ENCODE measurements at places on chromosomes 4 and X.

- no peak for DNase-seq
These were observed 11.4 kb downstream of the IL9R start for GRCh38 chrX:156008915-156009314.

DNA sequence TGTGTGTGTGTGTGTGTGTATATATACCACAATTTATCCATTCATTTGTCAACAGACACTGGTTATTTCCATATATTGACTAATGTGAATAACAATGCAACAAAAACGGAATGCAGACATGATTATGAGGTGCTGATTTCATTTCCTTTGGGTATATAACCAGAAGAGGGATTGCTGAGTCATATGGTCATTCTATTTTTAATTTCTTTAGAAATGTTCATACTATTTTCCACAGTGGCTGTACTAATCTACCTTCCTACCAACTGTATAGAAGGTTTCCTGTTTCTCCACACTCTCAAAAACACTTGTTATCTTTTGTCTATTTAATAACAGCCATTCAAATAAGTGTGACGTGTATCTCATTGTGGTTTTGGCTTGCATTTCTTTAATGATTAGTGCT lies 269.9 kb downstream of the OPHN1 start:
- DNase-seq: no peak

DNA sequence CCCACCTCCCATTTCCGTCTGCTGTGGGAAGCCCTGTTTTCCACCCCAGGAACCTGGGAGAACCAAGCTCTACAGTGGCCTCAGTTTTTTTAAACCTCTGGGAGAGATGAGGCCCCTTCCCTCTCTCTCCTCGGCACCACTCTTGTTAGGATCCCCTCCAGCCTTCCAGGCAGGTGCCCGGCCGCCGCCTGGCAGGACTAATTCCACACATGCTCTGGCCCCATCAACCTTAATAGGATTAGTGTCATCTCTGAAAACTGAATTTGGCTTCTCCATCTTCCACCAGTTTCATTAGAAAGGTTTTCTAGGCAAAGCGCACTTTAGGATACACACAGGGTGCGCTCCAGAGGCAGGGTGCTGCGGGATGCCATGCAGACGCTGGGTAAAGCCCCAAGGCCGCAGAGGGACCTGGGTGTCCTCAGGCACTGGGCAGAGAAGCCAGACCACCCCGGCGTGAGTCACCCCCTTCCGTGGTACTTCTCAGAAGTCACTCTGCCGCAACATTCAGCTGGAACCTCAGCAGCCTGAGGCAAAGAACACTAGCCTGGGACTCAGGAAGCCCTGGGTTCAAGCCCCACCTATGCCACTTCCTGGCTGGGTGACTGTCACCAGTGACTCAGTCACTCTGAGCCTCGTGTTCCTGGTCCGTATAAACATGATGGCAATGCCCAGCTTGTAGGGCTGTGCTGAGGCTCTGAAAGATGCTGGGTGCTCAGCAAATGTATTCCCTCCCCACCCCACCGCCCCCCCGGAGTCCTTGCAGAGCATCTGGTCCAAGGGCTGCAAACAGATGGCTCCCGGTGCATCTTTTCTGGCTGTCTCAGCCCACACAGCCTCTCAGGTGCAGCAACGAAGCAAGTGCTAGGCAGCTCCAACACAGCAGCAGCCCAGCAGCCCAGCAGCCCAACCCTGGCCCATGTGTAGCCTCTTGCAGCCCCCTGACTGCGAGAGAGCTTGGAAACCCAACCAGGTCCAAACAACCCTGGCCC lies 29.1 kb downstream of the PPP2R2C start:
- DNase-seq: no peak

DNA sequence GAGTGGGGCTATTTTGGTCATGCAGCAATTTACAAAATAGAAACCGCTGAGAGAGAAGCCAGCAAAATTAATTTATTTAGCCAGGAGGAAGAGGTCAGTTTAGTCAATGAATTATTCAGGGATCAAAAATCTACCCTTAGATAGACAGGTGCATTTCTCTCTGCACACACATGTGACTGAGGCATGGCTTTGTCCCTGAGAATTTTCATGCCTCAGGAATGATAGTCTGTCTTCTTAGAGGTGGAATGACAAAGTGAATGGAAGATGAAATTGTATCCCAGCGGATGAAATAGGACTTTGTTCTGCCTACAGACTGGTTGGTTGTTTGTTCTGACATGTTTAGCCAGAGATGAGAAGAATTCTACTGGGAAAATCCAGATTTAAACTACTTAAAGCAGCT lies 46.0 kb downstream of the ANKRD50 start:
- no peak for DNase-seq

GRCh38 chr4:65737672-65738071 lies 67.4 kb upstream of the EPHA5 start:
- no peak for DNase-seq

DNA sequence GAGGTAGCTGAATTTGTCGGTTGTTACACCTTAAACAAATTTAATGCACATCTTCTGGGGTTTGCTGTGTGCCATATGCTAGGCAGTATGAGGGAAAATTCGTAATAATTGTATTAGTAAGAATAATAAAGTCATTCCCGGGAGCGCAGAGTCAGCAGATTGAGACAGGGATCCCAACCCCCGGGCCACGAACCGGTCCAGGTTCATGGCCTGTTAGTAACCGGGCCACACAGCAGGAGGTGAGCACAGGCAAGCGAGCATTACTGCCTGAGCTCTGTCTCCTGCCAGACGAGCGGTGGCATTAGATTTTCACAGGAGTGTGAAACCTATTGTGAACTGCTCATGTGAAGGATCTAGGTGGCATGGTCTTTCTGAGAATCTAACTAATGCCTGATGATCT lies 114.9 kb downstream of the PCDH7 start:
- no peak for DNase-seq

- no peak for DNase-seq
These were observed 84.0 kb upstream of the ATP6AP2 start for GRCh38 chrX:40496728-40497127.

DNA sequence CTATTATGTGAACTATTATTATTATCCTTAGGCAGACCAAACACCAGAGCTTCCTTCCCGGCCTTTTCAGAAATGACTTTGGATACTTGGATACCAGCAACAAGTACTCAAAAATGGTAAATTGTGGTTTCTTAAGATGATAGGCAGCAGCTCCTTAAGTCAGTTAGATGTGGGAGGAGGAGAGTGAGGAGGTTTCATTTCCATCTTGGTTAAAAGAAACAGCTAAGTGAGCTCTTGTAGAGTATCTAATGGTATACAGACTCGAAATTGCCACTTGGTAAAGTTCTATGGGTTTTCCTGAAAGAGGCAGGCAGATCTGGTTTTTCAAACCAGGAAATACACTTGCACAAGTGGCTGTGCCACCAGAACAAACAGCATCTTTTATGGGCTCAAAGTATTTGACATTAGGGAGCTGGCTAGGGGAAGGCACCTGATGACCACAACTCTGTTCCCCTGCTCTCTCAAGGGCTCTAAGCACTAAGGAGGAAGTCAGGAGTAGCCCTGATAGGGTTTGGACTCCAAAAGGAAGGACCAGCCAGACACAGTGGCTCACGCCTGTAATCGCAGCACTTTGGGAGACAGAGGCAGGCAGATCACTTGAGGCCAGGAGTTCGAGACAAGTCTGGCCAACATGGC lies 130.9 kb downstream of the TMEM164 start:
- no peak for DNase-seq

DNA sequence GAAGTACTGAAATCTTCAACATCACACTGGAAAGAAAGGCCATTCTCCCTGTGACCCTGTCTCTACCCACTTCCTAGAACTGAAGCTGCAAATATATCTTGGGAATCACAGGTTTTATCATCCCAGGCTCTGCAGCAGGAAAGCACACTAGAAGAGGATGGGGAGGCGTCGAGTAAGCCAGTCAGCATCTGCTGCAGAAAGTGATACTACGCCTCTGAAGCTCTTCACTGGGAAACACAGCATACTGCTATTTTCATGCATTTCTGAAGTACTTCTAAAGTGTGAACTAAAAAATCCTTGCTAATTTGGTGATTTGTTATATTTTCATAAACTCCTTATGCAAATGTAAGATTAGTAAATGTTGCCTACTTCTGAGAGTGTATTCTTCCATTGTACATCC lies 29.1 kb downstream of the RAB33B start:
- no peak for DNase-seq

DNA sequence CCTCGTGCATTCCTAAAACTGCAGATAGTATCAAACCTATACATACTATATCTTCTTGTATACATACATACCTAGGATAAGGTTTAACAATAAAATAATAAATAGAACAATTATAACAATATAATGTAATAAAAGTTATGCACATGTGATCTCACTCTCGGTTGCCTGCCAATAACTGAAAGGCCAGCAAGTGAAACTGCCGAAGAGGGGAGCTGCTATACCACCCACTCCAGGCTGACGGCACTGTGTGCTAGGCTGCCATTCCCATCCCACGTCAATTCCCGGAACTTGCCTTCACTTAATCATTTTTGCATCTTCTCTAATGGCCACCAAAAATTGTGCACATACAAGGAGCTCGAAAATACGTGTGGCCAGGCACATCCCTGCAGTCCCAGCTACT lies 451.1 kb upstream of the FAT1 start:
- no peak for DNase-seq

GRCh38 chr4:168677063-168677462 lies 180.2 kb downstream of the PALLD start:
- DNase-seq: no peak

GRCh38 chr4:56156141-56156540 lies 207.4 kb downstream of the CEP135 start:
- no peak for DNase-seq

GRCh38 chrX:111386077-111386476 lies 25.9 kb downstream of the DCX start:
- DNase-seq: no peak

DNA sequence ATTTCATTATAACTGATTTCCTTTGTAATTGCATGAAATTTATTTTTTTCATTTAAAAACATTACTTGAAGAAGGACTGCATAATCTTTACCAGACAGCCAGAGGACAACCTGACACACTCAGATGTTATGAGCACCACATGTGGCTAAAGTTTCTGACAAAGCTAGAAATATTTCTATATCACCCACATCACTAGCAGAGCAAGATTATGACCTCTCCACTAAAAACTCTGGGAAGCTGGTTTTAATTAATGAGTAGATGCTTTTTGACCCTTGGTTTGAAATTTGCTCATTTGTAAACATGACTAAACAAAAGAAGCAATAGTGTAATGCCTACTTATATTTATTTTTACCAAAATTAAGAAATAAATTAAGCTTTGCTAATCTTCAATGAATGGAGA lies 661.5 kb upstream of the EPHA5 start:
- DNase-seq: no peak

- DNase-seq: no peak
These were observed 125.8 kb upstream of the CLNK start for GRCh38 chr4:10810411-10810810.

GRCh38 chrX:17432158-17432557 lies 57.2 kb downstream of the NHS start:
- DNase-seq: no peak

DNA sequence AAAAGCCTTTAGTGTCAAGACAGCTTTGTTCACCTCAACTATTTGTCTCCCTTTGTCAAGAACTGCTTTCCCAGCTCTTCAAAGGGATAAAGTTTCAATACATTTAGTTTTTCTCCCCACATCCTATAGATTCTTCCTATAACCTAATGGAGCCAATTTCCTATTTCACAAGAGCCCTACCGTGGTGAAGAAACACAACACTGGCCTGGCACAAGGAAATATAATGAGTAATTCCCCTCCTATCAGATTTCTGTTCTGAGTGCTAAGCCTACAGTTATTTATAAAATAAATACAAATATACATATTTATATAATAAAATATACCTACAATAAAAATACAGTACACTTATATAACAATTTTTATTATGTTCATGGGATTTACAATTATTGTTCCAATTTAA lies 89.9 kb downstream of the SHISA3 start:
- DNase-seq: no peak

DNA sequence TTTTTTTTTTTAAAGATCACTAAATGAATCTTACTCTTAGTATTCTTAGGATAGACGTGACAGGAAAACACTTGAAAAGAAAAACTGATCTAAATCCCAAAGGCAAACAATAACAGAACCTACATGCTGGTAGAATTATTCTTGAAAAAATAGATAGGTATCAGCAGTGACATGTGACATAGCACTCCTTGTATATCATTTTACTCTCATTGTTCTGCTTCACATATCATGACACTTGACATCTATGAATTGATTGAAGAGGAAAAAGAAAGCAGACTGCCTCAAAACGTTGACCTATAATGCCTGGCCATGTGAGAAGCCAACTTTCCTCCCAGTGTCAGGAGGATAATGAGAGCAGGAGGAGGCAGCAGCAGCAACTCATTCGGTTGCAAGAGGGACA lies 555.2 kb downstream of the GABRG1 start:
- DNase-seq: no peak

- DNase-seq: no peak
These were observed 1.4 kb downstream of the TEX13D start for GRCh38 chrX:124333862-124334261.

GRCh38 chr4:1939664-1940509 lies 68.7 kb downstream of the NSD2 start:
- no peak for DNase-seq

- DNase-seq: no peak
These were observed 27.5 kb upstream of the MTM1 start for GRCh38 chrX:150540965-150541364.

DNA sequence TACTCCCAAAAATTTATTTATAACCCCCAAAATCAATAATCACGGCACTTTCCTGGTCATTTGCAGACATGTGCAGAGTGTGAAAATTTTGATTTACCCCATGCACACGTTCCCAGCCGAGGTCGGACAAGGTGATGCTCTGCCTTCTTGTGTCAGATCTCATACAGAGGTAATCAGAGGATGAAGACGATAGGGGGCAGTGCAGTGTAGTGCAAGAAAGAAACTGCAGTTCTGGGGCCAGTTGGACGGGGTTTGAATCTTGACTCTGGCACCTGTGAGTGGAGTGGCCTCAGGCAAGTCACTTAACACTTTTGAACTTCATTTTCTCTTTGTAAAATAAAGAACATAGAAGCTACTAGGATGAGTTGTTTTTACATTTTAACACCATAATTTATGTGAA lies 88.4 kb downstream of the FRMPD3 start:
- no peak for DNase-seq

GRCh38 chrX:134636851-134637250 lies 21.4 kb downstream of the PLAC1 start:
- DNase-seq: no peak

GRCh38 chr4:153210727-153211126 lies 6.5 kb downstream of the TRIM2 start:
- DNase-seq: no peak

GRCh38 chrX:36314303-36314702 lies 394.8 kb downstream of the CFAP47 start:
- DNase-seq: no peak

DNA sequence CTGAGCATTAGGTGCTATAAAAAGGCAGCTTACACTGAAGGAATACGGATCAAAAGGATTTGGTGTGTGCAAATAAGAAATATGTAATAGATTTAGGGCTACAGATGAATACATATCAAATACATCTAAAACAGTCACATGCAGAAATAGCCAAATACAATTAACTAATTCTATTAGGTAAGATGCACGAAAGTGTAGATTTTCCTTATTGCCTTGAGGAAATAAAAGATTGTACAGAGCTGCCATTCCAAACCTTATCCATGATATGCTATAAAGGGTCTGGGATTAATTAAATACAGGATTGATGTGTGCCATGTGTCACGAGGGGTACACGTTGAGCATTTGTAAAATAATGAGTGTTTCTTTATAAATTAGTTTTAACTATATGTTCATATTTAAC lies 107.0 kb upstream of the ELOVL6 start:
- DNase-seq: no peak

Measured in esophagus squamous epithelium (tissue), 5 donors.